Astrocyte of the hippocampus (primary cell): ENCODE measurements at places on chromosomes 1 and 21.
A peak's percentile ranks its signal among the peaks of the same experiment; 100 is the strongest.

- DNase-seq = no peak
Measured at GRCh38 chr21:41883582-41883981, 4.4 kb upstream of the PRDM15 start.

DNA sequence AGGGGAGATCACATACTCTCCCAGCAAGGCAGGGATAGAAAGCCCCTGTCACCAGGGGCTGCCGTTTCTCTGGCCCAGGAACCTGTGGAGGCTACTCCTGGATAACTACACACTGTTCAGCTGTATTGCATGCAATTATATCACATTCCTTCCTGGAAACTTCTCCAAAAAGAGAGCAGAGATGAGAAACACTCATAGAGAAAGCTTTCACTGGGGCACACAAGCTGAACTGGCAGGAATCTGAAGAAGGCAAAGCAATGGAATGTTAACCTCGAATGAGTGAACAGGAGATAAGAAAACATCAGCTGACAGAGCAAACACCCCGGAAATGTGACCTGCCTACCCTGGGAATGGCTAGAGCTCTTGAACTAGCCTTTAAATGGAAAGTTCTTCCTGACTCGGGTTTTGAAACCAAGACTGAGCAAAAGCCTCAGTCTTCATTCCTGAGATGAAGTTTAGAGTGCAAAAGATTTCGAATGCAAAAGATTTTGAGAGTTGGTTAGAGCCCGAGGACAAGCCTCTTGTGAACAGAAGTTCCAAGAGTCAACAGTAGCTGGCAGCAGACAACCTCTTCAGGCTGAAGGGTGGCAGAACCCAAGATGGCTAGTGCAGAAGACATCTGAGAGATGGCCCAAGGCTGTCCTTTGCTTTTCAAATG lies 32.3 kb downstream of the CCN1 start:
- peak; percentile 95 for DNase-seq

- DNase-seq = peak; percentile 76
Measured at GRCh38 chr1:32066489-32066873, 6.3 kb upstream of the TMEM39B start.

GRCh38 chr21:45451771-45452182 lies 46.8 kb downstream of the COL18A1 start:
- DNase-seq = no peak

GRCh38 chr1:118298397-118298796 lies 113.4 kb upstream of the SPAG17 start:
- no peak for DNase-seq

DNA sequence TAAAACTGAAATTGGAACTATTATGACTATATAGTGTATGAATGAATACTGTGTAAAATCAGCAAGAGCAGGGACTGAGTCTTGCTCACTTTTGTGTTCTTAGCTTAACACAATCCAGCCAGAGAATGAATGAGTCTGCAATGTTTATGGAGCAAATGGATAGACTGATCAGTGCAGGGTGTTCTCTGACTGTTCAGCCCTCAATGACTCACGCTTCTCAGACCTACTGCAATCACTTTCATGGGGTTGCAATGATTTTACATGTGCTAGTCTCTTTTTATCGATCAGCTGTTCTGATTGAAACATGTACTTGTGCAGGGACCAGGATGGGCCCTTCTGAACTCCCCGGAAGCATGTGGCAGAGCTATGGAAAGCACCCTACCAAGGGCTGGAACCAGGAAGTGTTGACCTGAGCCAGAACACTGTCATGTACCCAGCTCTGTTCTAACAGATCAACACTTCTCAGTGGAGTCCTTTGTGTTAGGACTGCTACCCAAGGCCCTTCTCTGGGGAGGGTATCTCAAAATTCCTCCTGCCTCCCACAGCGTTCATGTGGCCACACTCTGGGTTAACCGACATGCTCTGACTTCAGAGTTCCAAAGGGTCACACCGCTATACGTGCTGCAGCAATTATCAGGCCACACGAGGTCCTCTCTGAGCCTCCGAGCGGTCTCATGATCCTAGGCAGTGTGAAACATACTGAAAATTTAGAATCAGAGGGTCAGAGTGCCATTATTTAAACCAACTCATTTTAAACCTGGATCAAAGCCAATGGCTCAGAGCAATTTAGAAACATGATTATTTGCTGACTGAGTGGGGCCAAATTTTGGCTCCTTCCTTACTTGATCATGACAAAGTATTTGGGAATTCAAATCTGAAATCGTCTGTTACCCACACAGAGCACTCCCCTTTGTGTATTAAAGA lies 35.2 kb downstream of the GRIK1 start:
- peak; percentile 12 for DNase-seq

DNA sequence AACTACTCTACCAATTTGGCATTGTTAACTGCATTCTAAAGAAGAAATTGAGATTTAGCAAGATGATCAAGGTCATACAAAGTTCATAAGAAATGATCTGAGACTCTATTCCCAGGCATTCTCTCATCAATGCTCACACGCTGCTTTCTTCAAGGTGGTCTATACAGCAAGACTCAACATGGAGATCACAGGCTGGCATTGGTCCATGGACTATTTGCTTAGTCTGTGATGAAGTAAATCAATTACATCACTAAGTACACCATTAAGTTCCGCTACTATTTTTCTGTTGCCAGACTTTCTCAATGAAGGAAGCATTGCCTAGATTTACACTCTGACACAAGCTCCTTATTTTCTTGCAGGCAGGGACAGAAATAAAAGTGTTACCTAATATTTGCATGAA lies 51.9 kb upstream of the CYP2J2 start:
- DNase-seq = no peak

GRCh38 chr1:53258216-53258615 lies 19.9 kb upstream of the MAGOH start:
- DNase-seq = no peak

DNA sequence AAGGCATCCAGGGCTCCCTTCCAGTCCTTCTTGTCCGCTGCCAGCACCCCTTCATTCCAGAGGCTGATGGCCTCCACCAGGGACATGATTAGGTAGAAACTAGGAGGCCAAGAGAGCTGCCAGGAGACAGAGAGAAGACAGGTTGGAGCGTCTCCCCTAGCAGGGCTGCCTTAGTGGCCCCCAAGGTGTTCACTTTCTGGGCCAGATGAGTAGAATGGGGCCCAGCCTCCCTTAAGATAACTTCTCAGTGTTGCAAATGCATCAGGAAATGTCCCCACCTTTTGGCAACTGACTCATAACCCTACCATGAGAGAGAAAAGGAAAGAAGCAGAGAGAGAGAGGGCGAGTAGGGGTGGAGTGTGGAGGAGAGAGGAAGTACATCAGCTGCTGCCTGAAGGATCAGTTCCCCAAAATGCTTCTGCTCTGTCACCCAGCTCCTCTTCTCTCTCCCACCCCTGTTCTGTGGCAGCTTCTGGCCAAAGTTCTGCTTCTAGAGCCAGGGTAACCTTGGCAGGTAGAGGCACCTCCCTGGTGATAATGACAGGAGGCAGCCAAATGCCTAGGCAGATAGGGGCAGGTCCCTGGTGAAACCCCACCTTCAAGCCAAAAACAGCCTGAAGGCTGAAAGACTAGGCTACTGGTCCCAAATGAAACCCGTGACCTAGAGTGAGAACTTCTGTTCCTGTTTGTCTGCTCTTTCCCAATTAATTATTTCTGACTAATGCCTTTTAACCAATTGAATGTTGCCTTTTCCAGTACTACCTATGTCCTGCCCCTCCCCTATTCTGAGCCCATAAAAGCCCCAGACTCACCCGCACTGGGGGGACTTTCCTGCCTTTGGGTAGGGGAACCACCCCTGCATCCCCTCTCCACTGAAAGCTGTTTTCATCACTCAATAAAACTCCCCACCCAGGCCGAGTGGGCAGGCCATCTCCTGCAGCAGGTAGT lies at the start of gene NCF2:
NCF2 (minus strand) TSS at position 216 of the 948 bp plus-strand sequence; CDS start at position 86, 130 bp downstream.
- DNase-seq = no peak

DNA sequence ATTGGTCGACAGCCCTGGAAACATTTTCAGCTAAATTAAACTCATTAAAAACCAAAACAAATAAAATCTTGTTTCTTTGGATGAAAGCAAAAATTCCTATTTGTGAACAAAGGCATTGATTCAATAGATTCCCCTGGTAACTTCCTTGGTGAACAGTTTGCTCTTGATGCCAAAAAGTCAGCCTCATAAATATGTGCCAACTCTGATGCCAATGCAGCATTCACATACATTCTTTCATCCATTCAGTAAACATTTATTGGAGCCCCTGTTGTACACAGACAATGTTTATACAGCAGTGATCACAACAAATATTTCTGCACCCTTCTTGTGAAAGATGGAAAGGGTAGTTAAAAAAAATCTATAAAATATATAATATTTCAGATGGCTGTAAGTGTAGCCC lies 107.8 kb downstream of the PLD5 start:
- no peak for DNase-seq

- DNase-seq = peak; percentile 42
Measured at GRCh38 chr1:69139007-69139406, 428.7 kb upstream of the LRRC7 start.

DNA sequence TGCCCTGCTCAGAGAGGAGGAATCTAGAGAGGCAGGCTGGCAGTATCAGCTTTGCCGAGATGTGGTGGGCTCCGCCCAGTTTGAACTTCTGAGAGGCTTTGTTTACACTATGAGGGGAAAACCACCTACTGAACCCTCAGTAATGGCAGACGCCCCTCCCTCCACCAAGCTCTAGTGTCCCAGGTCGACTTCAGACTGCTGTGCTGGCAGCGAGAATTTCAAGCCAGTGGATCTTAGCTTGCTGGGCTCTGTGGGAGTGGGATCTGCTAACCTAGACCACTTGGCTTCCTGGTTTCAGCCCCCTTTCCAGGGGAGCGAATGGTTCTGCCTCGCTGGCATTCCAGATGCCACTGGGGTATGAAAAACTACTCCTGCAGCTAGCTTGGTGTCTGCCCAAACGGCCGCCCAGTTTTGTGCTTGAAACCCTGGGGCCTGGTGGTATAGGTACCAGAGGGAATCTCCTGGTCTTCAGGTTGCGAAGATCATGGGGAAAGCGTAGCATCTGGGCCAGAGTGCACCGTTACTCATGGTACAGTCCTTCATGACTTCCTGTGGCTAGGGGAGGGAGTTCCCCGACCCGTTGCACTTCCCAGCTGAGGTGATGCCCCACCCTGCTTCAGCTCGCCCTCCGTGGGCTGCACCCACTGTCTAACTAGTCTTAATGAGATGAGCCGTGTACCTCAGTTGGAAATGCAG lies 43.6 kb downstream of the C21orf91 start:
- DNase-seq = no peak

GRCh38 chr1:23069675-23070074 lies 50.4 kb downstream of the KDM1A start:
- DNase-seq = no peak

GRCh38 chr1:231971397-231972110 lies 345.0 kb downstream of the DISC1 start:
- no peak for DNase-seq

- no peak for DNase-seq
Measured at GRCh38 chr1:247904122-247904521, 8.7 kb downstream of the OR2W3 start.

GRCh38 chr21:33434770-33435360 lies 31.7 kb downstream of the IFNGR2 start:
- DNase-seq = peak; percentile 86

- DNase-seq = no peak
Measured at GRCh38 chr1:198865319-198865718, 226.5 kb downstream of the PTPRC start.

- DNase-seq = no peak
Measured at GRCh38 chr1:210358626-210359025, 29.9 kb downstream of the HHAT start.
